ENCODE measurements at places on chromosomes 4 and X.

DNA sequence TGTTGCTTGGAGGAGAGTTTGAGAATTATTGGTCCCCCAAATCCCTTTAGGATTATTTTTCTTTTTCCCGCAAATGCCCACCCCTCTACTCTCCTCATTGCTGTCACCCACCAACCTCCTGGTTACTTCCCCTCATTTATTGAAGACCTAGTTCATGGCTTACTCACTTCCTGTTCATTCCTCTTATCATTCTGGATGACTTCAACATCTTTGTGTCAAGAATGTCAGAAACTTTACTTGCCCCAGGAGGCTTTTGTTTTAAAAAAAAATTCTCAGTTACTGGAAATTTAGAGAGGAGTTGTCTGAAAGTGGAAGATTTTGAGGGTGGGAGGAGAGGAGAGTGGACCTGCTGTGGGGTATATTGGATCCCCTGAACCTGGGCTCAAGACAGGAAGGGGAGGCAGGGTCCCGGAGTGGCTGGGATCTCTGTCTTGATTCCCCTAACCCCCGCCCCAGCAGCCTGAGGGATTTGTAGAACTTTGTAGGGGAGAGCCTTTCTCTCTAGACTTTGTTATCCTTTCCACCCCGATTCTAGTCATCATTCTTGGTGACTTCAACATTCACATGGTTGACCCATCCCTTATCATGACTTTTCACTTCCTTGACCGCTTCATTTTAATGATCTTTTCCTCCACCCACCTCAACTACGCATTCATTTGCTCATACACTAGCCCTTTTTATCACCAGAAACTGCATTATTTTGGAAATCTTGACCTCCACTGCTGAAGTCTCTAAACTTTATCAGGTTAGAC is 69.9 kb upstream of the ESX1 start:
- DNase-seq, result peak; percentile 35

GRCh38 chrX:24025741-24026403 is 1.1 kb downstream of the KLHL15 start:
- DNase-seq, result no peak

- DNase-seq, result no peak
These were observed 1.3 kb downstream of the CHST7 start for GRCh38 chrX:46574774-46575381.

DNA sequence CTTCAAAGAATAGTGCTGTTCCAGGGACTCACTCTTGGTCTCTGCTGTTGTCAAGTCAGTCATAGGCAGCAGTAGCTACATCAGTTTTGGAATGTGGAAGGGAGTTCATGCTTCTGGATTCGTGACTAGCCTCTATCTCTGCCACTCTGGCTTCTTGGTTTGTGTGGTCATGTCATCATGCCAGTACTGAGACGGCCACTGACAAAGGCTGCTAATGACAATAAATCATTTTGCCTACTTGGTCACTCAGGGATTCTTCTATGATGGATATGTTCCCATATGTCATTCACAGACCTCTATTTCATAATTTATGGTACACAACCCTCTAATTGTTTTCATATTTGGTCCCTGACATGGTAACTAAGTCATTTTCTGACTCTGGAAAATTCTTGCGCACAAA is 450.8 kb upstream of the BOD1L1 start:
- no peak for DNase-seq

GRCh38 chrX:39875834-39876628 is 221.7 kb downstream of the BCOR start:
- no peak for DNase-seq

- no peak for DNase-seq
These were observed 28.4 kb upstream of the SLITRK4 start for GRCh38 chrX:143664302-143664701.

GRCh38 chr4:156362581-156362980 is 408.9 kb upstream of the CTSO start:
- no peak for DNase-seq

- peak; percentile 29 for DNase-seq
These were observed 21.8 kb upstream of the BBS12 start for GRCh38 chr4:122710434-122711308.

DNA sequence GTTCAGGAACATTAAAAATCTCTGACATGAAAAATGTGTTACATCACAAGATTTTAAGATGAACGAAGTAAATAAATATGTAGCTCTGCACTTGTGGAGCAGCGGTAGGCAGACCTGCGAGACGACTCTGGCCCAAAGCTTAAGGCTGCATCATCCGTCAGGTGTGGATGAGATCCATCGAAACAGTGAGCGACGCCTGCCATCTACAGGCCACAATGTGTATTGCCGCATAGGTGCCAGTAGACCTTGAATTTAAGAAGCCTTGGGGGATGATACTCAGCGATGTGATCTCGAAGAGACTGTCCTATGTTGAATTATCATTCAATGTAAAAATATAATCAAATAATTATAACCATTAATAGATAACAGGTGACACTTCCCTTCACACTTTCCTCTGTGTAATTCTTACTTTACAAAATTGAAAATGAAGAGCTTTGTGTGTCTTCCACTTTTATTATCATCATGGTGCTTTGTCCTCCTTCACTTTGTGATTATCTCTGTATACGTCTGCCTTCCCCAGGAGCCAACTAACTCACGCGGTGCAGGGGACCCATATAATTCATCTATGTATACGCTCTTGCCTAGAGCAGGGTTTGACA is 851.0 kb downstream of the RAB28 start:
- DNase-seq, result peak; percentile 16

DNA sequence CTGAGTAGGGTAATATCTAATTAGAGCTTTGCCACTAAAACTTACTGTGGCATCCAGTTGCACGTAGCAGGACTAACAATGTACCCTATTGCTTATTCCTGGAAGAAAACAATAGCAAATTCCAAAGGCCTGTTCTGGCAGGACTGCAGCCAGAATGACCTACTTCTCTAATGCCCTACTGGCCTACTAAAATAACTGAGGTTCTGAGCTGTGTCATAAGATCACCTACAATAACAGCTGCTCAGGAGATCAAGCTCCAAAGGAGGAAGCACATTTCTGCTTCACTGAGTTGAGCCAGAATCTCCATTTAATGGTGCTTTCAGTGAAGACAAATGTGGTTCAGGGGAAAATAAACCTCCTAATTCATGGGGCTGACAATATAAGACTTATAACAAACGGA is 42.2 kb upstream of the CXCL8 start:
- DNase-seq, result peak; percentile 42

DNA sequence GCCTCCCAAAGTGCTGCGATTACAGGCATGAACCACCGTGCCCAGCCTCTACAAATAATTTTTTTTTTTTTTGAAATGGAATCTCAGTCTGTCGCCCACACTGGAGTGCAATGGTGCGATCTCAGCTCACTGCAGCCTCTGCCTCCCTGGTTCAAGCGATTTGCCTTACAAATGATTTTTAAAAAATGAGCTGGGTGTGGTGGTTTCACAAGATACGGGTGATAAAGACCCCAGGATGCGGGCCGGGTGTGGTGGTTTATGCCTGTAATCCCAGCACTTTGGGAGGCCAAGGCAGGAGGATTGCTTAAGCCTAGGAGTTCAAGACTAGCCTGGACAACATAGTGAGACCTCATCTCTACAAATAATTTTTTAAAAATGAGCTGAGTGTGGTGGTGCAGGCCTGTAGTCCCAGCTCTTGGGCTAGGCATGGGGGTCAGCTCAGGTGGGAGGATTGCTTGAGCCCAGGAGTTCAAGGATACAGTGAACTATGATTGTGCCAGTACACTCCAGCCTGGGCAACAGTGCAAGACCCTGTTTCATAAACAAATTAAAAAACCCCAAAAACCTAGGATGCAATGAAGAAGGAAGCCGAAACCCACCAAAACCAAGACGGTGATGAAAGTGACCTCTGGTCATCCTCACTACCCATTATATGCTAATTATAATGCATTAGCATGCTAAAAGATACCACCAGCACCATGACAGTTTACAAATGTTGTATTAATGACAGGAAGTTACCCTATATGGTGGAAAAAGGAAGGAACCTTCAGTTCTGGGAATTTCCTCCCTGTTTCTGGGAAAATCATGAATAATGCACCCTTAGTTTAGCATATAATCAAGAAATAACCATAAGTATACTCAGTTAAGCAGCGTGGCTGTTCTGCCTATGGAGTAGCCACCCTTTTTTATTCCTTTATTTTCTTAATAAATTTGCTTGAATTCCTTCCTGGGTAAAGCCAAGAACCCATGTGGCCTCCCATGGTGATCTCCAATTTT is 27.7 kb downstream of the PDGFRA start:
- DNase-seq, result no peak

GRCh38 chr4:140661550-140661949 is 92.8 kb upstream of the UCP1 start:
- DNase-seq, result no peak

DNA sequence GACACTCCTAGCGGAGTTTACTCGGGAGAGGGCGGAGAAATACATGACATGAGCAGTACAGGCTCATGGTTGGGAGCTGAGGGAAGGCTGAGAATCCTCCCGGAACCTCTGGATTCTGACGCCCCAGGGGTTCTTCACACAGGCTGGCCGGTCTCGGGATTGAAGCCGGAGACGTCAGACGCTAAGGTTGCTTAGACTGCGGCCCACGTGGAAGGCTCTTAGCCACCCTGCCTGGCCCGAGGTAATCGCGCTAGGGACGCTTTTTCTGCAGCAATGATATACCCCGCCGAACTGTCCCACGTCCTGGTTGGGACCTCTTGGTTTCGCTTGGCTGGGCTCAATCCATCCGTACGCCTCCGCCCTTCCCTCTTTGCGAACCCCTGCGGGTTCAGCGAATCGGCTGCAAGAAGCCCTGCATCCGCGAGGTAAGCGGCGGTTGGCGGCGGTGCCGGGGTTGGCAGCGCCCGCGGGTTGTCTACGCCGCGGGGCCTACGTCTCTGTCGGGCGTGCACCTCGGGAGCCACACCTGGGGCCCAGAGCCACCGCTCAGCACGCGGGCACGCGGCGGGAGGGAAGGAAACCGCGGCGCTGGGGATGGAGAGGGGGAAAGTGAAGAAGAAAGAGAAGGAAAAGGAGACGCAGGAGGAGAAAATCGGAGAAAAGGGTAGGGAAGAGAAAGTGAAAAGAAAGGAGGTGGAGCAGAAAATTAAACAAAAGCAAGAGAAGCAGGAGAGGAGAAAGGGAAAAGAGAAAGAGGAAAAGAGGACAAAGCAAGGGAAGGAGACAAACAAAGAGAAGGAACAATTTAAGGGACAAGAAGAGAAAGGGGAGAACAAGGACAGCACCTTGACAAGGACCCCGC is at the start of gene ARL9:
TSS of gene ARL9 (plus strand) at position 523 of the 862 bp plus-strand sequence. CDS start at position 595, 72 bp downstream.
- DNase-seq, result peak; percentile 3

DNA sequence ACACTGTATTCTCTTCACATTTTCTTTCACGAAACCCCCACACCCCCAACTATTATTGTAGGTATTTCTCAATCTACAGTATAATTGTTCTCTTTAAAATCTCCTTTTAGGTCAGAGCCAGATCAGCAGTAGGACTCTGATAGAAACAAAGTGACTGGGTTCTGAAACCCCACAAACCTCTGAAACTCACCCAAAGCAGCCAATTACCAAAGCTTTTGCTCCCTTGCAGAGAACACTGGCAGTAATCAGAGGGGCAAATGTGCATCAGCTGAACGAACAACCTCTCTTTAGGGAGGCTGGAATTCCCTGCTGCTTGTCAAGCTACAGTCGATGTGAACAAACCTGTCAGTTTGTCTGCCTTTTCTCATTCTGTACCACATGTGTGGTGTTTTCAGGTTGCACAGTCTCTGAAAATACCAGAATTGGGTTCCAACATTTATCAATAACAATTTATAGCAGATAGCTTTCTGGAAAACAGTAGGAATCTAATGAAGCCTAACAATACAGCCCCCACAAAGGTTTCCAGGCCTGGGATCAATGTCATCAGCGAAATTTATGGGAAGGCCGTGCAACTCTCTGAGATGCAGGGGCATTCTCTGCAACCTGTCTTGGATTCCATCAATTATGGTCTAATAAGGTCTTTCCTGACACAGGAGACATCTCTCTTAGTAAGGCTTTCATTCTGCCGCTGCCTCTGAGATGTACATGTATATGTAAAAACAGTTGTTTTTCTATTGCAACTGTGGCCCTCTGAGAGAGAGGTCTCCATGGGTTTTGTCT is 395.9 kb downstream of the GPAT3 start:
- no peak for DNase-seq
